ENCODE measurements at places on chromosomes 1 and 21.

DNA sequence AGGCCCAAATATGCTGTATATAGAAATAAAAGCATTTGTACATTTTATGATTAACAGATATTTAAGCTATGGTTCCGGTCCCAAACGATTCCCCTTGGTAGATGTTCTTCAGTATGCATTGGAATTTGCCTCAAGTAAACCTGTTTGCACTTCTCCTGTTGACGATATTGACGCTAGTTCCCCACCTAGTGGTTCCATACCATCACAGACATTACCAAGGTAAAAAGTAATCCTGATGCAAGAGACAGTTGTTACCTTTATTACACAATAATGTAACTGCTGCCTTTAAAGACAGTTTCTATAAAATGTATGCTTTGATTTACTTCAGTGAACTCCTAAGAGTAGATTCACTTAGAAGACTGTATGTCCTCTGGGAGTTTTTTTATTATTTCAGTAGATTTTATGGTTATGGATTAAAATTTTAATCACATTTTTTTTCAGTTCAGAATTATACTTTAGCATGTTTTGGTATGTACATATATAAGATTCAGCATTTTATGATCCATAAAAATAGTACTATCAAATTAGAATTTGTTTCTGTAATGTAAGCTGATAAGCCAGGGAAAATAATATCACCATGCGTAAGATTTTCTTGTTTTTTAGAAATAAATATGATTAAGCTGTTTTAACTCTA is 96.5 kb downstream of the USP25 start:
- no peak for DNase-seq

- no peak for DNase-seq
These were observed 35.8 kb upstream of the VCAM1 start for GRCh38 chr1:100683448-100684349.

- no peak for DNase-seq
These were observed 2.7 kb downstream of the CSRP1 start for GRCh38 chr1:201504179-201504631.

DNA sequence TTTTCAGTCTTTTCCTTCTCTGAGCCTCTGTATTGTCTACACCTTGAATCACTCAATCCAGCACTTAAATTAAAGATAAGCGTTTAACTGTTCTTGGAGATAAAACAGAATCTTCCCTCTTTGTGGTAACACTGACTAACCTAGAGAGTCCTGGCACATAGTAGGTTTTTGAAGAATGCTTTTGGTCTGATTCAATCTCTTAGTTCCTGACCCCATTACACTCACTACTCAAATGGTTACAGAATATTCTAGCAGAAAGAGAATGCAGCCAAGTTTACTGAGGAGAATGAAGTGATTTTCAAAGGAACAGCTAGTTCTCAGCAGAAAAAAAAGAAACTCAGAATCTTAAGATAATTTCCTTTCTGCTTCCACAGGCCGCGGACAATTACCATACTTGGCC is 309.2 kb upstream of the PRMT6 start:
- no peak for DNase-seq

DNA sequence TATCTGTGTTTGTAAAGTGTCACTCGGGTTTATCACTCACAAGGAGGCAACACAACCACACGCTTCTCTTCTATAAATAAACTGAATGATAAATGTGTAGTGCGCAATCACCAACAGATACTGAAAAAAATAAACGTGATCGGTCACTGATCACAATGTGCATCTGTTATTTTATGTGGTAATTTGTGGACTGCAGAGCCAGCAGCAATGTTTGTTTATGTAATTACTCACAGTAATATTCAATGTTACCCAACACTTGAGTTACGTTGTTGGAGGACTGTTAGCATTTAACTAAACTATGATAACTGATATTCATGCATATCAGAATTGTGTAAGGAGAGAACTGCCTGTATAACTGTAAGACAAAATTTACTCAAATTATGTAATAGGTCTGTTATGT is 129.6 kb downstream of the USH2A start:
- no peak for DNase-seq

DNA sequence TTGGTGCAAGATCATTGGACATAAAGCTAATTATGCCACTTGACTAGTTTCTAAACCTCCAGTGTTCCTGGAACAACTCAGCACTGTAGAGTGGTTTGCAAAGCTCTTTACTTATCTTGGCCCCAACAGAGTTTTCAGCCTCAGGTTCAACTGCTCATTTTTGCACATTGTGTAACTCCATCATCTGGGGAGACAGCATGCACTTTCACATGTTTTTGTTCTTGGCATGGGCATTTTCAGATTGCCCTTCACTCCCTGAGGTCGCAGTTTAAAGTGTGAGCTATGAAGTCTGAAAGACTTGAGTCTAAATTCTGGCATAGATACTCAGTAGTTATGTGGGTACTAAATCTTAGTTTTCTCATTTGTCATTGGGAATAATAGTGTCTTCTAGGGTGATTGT is 5.1 kb downstream of the USP16 start:
- no peak for DNase-seq

DNA sequence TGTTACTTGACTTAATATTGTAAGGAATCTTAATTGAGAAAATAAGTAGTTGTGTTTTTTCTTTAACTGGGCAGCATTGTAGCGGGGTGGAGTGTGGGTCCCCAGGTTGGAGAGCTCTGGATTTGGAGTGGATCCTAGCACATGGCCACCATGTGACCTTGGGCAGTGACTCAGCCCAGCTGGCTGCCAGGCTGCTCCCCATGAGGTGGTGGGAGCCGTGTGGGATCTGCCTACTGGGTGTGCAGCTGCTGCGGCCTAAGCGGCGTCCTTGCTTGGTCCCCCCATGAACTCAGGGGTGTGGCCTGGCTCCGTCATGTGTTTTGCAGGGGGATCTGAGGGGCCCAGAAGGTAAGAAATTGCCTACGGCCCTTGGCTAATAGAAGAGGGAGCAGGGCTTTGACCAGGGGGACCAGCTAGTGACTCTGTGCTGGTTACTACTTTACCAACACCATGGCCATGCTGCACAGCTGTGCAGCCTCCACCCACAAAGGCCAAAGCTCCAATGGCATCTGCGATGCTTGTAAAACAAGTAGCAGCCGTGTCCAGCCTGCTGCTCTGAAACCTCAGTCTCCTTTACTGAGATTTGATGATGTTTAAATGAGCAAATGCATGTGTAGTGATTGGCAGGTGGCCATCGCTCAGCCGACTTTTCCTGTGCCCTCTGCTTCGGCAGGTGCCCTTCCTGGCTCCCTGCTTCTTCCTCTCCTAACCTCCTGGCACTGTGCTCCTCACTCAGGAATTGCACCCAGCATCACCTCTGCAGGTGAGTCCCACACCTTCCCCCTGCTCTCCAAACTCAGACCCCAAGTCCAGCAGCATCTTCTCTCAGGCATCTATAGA is 68.3 kb downstream of the ADARB1 start:
- DNase-seq, result peak; percentile 62

DNA sequence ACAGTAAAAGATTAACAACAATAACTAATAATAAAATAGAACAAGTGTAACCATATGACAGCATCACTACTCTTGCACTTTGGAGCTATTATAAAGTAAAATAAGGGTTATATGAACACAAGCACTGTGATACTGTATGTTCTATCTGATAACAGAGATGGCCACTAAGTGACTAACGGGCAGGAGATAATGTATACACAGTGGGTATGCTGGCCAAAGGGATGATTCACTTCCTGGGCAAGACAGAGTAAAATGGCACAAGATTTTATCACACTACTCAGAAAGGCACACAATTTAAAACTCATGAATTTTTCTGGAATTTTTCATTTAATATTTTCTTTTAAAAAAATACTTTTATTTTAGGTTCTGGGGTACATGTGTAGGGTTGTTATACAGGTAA is 12.3 kb downstream of the SLC9C2 start:
- peak; percentile 19 for DNase-seq

- DNase-seq, result no peak
These were observed 240.4 kb downstream of the SDCCAG8 start for GRCh38 chr1:243496187-243496646.
